Stimulated activated CD8-positive, alpha-beta memory T cell treated with anti-CD3 and anti-CD28 coated beads, Interleukin-4, amount 100 ng/mL, for 24 hours (primary cell): ENCODE measurements at places on chromosomes 1 and 21.

DNA sequence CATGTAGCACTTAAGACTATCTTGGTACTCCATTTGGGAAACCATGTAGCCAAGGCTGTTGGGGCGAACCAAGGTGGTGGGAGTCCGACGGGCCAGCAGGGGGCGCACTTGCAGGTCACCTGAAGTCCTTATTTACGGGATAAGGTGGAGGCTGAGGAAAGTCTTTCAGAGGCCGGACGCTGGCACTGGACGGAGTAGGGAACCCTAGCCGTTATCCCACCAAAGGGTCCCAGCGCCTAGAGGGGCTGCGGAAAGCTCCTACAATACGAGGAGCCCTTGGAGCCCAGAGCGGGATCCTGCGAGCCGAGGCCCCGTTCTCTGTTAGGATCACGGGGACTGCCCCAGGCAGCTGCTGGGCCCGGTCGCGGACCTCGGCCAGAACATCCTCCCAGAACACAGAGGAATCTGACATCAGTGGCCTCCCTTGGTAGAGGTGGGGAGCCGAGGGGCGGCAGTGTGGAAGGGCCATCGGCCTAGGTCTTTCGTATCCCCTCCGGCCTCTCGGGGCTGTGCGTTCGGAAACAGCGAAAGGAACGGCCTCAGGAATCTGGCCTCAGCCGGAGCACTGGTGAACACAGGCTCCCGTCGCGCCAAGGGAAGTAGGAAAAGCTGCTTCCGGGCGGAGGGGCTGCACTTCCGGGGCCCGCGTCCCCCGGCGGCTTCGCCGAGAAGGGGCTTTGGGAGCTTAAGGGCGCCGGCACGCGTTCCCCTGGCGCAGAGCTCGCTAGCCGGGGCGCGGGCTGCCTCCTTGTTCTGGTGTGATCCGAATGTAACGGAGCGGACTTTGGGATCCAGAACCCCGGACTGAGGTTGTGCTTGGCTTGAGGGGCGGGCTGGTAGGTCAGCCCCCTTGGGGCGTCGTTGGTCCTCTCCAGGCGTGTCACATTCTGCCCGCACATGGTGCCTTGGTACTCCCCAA lies 29.9 kb upstream of the RPTN start:
- peak; percentile 66 for DNase-seq

- DNase-seq, result no peak
Measured at GRCh38 chr1:233424779-233425178, 97.3 kb downstream of the MAP3K21 start.

GRCh38 chr1:47584249-47584648 lies 146.4 kb downstream of the FOXD2 start:
- DNase-seq, result no peak

DNA sequence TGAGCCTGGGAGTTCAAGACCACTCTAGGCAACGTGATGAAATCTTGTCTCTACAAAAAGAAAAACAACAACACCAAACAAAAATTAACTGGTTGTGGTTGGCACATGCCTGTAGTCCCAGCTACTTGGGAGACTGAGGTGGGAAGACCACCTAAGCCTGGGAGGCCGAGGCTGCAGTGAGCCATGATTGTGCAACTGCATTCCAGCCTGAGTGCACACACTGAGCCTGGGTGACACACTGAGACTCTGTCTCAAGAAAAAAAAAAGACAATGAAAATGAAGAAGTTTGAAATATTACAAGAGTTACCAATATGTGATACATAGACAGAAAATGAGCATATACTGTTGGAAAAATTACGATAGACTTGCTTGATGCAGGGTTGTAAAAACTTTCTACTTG lies 31.9 kb downstream of the PDC start:
- DNase-seq, result no peak

DNA sequence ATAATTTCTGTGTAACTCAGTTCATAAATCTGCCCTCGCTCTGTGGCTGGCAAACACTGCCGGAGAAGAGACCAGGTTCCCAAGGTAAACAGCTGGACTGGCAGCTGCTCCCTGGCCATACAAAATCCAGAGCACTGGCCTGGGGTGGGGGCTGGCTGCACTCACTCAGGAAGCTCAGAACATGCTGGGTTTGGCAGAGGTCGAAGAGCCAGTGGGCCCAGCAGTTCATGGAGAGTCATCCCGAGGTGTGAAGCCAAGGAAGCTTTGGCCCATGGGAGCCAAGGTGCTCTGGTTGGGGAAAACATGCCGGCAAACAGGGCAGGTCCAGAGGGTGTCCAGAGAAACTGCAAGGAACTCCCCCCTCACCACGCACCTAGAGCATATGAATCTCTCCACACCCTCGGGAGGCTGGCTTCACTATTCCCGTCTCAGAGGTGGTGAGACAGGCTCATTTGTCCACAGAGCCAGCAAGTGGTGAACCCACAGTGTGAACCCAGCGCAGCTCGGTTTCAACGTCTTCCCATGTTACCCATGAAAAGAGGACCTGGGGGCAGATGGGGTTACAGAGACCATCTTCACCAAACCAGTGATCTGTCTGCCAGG lies 102.4 kb downstream of the DMRTB1 start:
- DNase-seq, result no peak

DNA sequence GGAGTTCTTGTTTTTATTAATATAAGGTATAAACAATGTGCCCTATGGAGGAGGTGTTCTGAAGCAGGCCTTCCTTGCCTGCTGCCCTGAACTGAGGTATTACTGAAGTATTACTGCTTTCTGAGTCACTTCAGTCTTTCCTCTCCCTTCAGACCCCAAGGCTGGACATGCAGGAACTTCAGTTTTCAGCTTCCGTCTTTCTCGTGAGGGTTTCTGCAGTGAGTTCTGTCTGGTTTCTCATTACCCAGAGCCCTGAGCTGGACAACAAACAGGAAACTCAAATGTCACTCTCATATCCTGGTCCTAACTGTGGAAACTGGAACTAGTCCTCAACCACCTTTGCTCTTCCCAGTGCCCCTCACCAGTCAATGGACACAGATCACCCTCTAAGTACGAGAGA lies 46.8 kb downstream of the ELAVL4 start:
- no peak for DNase-seq

GRCh38 chr21:15160136-15160535 lies 95.3 kb upstream of the NRIP1 start:
- no peak for DNase-seq

DNA sequence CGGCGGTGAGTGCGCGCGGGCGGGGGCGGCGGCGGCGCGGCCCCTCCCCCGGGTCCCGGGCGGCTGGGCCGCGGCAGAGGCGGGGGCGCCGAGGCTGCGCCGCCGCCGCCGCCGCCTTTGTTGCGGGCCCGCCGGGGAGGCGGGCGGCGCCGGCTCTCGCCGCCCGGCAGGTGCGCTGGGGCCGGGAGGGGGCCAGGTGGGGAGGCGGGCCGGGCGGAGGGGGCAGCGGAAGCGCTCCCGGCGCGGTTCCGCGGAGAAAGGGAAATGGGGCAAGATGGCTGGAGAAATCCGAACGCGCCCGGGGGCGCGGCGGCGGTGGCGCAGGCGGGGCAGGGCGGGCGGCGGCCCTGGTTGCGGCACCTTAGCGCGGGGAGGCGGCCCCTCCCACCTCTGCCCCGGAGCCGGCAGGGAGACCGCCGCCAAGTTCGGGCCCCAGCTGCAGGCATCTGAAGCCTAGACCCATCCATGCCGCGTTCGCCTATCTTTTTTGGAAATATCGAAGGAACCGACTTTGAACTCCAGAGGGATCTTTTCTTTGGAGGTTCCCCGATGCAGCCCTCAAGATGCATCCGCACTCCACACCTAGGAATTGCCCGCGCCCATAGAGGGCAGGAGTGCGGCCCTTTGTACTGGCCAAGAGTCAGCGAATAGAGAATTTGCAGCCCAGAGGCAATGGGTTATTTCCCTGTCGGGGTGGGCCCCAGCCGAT lies 479 bp downstream of the POGK start:
- DNase-seq, result peak; percentile 44

GRCh38 chr21:44710756-44711326 lies 531 bp downstream of the TSPEAR start:
- DNase-seq, result no peak

- DNase-seq, result no peak
Measured at GRCh38 chr1:36554323-36554628, 71.6 kb upstream of the CSF3R start.

DNA sequence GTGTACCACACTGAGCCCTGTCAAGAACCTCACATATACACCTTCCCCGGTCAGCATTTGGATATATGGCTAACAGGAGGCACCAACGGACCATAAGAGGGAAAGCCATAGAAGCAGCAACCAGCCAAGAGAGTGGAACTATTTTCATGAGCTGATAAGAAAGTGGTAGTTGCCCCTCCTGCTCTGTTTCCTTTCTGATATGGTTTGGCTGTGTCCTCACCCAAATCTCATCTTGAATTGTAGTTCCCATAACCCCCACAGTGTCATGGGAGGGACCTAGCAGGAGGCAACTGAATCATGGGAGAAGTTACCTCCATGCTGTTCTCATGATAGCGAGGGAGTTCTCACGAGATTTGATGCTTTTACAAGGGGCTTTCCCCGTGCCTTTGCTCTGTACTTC lies 366.1 kb upstream of the DAB1 start:
- DNase-seq, result no peak

- DNase-seq, result no peak
Measured at GRCh38 chr1:37575692-37576091, 19.0 kb downstream of the DNALI1 start.

DNA sequence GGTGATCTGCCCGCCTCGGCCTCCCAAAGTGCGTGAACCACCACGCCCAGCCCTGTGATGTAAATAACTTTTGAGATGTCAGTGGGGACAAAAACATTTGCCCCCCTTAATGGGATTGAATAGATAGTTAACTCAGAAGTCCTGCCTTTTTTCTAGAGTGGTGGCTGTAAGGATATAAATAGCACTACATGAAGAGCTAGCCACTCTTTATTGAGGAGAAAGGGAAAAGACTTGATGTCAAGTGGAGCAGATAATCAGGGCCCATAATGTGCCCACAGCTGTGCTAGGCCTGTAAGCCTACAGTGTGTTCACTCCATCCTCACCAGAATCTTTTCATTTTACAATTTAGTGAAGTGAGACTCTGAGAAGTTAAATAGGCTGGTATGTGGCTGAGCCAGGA lies 3.6 kb downstream of the GIPC2 start:
- no peak for DNase-seq

- no peak for DNase-seq
Measured at GRCh38 chr1:74344387-74344786, 109.2 kb downstream of the TNNI3K start.

DNA sequence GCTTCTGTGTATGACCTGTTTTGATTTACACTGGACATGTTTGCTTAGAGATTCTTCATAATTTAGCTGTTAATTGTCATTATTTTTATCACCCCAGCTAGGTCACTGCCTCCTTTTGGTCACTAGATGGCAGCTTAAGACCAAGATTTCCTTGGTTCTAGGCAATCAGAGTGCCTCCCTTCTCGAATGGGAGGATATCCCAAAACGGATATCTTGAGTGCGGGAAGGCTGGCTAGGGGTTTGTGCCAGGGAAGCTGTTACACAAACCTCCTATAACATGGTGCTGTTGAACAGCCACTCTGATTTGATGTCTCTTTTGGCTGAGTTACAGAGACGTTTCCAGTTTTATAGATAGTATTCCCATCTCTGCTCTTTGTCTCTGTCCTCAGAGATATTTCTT lies 283.5 kb downstream of the S1PR1 start:
- DNase-seq, result no peak

DNA sequence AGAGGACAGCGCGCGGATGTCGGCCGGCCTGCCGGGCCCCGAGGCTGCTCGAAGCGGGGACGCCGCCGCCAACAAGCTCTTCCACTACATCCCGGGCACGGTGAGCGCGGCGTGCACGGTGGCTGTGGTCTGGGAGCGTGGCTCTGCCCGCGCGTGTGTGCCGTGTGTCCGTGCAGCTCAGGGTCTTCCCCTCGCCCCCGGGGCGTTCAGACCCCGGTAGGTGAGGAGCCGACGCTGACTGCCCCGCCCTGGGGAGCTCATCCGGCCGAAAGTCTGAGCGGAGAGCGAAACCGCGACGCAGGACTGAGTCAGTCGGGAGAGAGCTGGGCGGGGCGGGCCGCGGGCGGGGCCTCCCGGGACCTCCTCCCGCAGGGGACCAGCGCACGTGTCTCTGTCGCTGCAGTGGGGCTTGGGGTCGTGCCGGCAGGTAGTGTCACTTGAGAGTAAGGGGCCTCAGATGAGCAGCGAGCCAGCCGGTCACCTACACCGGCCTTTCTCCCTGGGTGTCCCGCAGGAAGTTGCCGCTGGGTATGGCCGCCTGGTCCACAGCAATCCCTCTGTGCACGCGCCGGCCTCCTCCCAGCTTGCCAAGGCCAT lies 520 bp downstream of the PLEKHN1 start:
- DNase-seq, result peak; percentile 81

- no peak for DNase-seq
Measured at GRCh38 chr21:26852423-26852822, 7.2 kb upstream of the ADAMTS1 start.

DNA sequence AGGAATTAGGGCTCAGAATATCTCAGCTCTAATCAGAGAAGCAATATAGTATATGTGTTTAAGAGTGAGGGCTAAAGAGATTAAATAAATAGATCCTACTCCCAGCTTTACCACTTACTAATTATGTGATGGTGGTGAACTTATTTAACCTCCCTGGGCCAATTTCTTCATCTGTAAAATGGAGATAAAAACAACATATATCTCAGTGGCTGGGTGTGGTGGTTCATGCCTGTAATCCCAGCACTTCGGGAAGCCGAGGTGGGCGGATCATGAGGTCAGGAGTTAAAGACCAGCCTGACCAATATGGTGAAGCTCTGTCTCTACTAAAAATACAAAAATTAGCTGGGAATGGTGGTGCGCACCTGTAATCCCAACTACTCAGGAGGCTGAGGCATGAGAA lies 135.2 kb downstream of the SLC44A5 start:
- DNase-seq, result no peak

- DNase-seq, result no peak
Measured at GRCh38 chr1:47805921-47806361, 191.2 kb downstream of the TRABD2B start.

GRCh38 chr1:66752671-66753371 lies 562 bp downstream of the DYNLT5 start:
- no peak for DNase-seq

DNA sequence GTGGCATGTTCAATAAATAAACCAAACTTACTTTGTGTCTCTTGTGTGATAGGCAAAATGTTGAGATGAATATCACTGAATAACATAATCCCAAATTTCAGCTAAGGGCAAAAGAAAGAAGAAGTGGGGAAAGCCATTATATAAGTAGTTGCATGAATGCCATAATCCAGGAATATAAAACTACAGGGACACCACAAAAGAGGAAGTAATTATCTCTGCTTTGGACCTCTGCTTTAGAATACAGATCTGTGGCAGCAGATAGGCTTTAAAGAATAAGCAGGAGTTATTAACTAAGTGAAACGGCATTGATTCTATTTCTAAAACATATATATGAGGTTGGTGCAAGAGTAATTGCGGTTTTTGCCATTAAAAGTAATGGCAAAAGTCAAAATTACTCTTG lies 288.5 kb upstream of the SNX7 start:
- no peak for DNase-seq

DNA sequence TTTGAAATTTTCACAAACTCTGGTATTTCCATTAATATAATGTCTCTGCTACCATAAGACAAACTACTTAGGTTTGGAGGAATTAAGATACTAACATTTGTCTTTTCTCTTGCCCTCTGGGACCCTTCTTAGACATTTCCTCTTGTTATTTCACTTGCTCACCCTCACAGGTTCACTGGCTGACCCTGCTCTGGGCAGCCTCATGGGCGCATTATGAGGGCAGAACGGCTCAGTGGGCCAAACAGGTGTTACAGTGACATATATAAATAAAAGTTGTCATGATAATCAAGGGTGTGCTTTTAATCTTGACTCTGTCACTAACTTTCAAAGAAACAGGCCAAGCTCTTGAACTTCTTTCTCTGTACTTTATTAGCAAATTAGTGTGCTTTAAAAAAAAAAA lies 46.5 kb downstream of the ZNHIT6 start:
- no peak for DNase-seq
